NCI-H1930 (cell line): ENCODE measurements at places on chromosomes 4 and X.

- DNase-seq: no peak
Measured at GRCh38 chr4:33422656-33423055, 2702.5 kb downstream of the PCDH7 start.

- no peak for DNase-seq
Measured at GRCh38 chr4:3639613-3640586, 107.7 kb upstream of the LRPAP1 start.

DNA sequence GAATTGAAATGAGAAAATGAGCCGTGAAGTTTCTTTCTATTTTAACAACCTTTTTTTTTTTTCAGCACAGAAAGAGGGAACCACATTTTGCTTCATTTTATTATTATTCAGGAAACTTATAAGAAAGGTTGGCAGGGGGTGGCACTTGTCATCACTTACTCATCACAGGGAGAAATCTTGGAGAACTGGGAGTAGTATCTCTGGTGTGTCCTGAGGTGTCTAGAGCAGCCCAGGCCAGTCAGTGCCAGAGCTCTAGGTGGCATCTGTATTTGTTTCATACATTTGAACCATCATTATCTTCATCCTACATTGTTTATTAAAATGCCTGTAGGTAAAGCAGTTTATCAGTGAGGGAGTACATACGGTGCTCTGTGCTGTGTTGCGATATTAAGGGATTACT lies 43.8 kb upstream of the ARHGAP24 start:
- no peak for DNase-seq

DNA sequence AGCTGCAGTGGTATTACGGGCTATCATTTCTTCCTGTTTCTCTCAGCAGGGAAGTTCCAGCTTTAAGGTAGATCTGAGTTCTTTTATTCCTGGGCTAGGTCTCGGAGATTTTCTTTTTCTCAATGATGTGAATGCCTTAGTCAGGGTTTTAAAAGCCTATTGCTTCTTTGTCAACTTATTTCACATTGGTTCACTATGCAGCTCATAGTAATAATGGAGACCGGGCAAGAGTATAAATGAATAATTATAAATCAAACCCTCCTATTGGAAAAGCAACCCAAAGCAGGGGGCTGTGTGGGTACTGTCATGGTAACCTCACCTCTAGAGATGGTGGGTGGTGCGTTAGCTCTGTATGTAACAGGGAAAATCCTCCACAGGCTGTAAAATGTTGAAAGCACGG lies 563.6 kb downstream of the RPA4 start:
- no peak for DNase-seq

GRCh38 chrX:99887918-99888317 lies 522.2 kb downstream of the PCDH19 start:
- no peak for DNase-seq

DNA sequence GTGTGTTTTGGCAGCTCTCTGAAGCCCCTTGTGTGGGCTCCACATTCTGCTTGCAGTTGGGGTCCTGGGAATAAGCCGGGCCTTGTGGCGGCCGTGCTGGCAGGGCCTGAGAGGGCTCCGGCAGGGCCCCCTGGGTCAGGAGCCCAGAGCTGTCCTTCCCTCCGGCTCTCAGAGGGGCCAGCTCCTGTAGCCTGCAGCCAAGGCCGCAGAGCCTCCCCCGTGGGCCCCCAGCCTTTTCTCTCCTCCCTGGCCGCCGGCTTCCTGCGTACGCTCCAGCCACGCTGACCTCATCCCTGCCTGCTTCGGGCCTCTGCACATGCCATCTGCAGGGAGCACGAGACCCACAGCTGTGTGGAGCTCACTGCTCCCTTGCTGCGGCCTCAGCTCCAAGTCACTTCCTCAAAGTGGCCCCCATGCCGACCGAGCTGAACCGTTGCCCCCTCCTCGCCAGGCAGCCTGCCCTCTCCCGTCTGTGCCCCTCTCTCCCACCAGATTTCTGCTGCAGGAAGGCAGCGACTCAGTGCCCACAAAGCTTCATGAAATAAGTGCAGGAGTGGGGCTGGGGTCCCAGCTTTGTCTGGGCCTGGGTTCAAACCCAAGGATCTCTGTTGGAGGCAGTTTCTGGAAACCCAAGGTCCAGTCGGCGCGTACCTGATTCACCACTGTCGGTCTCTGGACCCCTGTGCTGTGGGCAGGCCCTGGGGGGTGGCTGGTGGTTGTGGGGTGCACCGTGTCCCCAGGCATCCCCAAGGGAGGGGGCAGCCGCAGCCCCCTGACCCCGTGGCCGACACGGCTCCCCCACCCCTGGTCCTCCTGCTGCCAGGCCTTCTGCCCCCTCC lies 57.1 kb upstream of the NKX1-1 start:
- DNase-seq: no peak

DNA sequence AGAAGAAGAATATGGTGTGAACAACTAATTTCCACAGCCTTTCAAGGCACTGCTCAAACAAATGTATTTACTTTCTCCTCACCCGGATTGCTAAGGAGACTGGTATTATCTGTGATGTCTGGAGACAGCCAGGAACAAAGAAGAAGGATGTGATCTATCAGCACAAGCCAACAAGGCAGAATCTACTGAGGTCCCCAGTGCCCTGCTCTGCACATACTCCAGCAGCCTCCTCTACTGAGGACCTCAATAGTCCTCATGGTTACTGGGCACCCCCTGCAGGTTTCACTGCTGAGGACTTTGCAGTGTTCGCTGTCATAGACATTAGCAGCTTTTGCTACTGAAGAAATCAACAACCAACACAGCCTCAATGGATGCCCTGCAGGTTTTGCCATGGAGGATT lies 930.1 kb downstream of the ADGRL3 start:
- DNase-seq: no peak

GRCh38 chrX:2490634-2491033 lies 10.1 kb downstream of the DHRSX start:
- no peak for DNase-seq

DNA sequence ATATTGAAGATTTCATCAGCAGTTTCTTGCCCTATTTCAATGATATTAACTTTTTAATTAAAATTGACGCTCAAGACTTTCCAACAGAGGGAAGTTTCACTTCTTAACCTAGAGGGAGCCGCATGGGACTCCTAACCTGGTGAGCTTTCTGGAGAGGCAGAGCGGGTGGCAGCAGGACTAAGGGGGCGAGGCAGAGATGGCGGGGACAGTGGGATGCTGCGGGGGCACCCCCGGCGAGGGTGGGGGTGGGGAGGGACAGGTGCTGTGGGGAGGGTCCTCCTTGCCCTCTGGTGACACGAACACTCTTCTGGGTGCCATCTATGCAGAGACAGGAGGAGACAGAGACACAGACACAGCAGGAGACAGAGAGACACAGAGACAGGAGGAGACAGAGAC lies 104.4 kb downstream of the ADRA2C start:
- no peak for DNase-seq

DNA sequence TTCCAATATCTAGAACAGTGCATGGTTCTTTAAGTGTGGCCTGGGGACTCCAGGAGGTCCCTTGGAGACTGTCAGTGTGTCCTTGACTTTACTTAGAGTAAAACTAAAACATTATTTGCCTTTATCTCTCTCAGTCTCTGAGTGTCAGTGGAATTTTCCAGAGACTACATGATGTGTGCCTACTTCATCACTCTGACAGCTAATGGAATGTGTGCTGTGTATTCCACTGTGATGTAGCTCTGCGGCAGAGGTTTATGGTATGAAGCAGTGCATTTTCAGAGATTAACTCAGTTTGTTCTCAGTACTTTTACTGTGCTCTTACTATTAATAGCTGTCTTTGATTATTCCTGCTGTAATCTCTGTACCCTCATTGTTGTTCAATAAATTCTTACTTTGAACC lies 85.6 kb downstream of the MANBA start:
- no peak for DNase-seq

DNA sequence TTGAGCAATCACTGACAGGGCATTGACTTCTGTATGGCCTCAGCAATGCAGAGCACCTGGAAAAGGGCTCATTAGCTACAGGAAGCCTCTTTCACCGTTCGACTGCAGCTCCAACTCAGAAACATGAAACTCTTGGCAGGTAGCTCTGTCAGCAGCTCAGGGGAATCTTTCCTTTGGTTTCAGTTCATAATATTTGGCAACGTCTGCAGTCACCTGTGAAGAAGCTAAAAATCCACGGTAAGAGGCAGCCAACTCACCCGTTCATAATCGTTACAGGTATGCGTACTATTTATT lies 354.9 kb downstream of the CAMK2D start:
- no peak for DNase-seq

GRCh38 chrX:53305996-53306937 lies 24.9 kb upstream of the IQSEC2 start:
- no peak for DNase-seq

DNA sequence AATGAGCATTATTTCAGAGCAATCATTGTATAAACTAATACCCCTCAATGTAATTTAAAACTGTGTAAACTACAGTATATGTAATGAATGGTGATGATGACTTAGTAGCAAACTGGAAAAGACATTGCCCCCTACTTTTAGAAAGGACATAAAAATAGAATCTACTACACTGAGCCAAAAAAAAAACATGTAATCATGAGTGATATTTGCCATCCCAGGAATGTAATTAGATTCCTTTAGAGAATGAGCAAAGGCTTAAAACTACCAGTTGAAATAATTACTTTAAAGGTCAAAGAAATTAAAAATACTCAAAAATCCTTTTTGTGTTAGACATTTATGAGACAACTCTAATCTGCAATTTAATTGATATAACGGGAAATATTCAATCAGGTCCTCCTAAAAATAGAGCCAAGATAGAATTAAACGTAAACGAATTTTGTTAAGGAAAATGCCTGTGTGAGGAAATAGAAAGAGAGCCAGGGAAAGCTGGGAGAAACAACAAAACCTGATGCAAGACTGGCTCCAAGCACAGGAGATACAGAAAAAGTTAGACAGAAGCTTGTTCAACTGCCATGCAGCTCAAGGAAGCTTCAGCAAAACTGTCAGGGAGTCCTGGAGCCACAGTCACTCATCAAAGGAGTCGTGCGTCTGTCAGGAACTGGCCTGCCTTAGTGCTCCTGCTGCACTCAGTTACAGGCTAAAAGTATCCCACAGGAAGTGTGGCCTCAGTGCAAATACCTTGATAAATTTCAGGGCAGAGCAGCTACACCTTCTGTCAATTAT lies 655.7 kb upstream of the INTU start:
- DNase-seq: no peak

DNA sequence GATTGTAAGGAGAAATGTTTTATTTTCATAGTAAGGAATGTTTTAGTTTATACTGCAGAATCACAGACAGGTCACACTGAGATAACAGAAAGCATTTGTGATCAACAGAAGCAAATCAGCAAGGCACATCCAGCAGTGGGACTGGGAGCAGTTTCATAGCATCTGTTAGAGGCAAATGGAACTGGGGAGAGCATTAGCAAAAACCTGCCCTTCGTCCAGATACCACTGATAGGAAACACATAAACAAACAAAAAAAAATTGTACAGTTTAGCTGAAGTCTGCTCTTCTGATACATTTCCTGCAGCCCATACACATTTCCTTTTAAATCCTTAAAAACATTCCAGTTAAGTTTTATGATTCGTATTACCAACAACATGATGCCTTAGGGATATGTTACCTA lies 374.3 kb downstream of the PCDH7 start:
- DNase-seq: no peak

DNA sequence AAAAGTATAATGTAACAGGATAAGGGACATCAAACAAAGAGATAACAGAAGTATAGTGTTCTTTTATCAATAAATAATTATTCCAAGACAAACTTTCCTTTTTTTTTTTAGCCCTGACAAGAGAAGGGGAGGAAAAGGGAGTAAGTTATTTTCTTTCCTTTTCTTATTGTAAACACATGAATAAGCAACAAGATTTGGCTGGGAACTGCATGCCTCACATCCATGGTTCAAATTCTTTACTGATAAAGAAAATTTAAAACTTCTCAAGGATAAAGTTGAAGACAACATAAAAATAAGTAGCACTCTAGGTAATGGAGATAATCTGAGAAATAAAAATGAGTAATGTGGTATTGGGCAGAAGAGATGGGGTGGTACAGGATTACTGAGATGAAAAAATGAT lies 71.6 kb downstream of the NEK1 start:
- DNase-seq: no peak

GRCh38 chrX:54978448-54978847 lies 15.5 kb downstream of the PFKFB1 start:
- no peak for DNase-seq

- DNase-seq: no peak
Measured at GRCh38 chrX:153981231-153981630, 8.7 kb downstream of the TMEM187 start.

- no peak for DNase-seq
Measured at GRCh38 chr4:3213661-3214250, 35.2 kb upstream of the MSANTD1 start.

- DNase-seq: no peak
Measured at GRCh38 chrX:77693594-77693993, 92.4 kb downstream of the ATRX start.
